Trophoblast cell (in vitro differentiated cells and primary cell): ENCODE measurements at places on chromosomes 3 and 15.

DNA sequence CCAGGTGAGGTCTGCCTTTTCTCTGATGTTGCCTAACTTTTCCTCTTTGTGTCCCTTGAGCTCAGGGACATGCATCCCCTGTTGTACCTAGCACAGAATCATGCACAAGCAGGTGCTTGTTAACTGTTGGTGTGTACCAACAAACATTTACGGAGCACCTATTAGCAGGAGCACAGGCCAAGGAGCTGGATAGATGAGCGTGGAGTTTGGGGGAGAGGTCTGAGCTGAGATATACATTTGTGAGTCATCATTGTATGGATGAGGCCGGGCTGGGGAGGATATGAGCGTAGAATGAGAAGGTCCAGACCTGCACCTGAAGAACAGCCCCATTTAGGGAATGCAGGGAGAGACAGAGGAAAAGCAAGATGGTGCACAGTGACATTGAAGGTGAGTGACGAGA lies 53.4 kb downstream of the SMAD3 start:
- DNase-seq = no peak

DNA sequence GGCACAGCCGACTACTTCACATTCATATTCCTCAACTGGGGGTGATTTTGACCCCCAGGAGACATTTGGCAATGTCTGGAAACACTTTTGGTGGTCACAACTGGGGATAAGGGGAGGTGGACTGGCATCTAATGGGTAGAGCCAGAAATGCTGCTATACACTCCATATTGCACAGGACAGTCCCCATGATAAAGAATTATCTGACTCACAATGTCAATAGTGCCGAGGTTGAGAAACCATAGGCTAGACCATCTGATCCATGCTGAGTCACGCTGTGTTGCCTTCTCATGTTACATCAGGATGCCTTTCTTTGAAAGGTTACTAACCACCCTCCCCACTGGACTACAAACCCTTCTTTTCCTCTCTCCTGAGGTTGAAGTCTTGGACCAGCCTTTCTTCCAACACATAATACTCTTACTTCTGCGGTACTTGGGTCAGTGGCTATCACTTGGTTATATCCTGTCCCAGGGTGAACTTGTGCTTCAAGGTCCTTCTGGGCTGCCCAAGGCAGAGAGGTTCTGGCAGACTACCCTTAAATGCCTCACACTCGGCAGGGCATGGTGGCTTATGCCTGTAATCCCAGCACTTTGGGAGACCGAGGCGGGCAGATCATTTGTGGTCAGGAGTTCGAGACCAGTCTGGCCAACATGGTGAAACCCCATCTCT lies 68.8 kb downstream of the CTNNB1 start:
- DNase-seq = peak; percentile 29

DNA sequence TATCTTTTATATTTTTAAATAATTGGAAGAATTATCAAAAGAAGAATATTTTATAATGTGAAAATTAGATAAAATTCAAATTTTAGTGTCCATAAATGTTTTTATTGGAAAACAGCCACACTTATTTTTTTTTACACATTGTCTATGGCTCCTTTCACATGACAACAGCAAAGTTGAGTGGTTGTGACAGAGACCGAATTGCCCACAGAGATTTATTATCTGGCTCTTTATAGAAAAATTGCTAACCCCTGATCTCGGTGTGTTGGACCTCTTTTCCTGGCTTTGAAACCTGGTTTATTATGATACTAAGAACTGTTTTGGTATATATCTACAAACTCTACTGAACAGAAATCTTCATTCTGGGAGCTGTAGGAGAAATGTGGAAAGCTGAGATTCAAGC lies 269.1 kb upstream of the UMPS start:
- DNase-seq = no peak

GRCh38 chr3:121496786-121497185 lies 49.0 kb downstream of the POLQ start:
- no peak for DNase-seq

DNA sequence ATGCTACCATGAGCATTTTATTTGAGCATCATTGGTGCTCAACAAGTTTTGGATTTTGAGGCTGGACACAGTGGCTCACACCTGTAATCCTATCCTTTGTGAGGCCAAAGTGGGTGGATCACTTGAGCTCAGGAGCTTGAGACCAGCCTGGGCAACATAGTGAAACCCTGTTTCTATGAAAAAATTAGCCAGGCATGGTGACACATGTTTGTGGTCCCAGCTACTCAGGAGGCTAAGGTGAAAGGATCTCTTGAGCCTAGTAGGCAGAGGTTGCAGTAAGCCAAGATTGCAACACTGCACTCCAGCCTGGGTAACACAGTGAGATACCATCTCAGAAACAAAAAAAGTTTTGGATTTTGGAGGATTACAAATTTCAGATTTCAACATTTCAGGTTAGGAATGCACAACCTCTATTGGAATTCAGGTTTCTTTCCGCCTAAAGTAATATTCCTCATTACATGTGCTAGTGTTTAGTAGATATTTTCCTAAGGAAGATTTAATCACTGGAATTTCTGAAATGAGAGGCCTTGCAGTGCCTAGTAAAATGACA lies 27.6 kb downstream of the CNOT10 start:
- DNase-seq = peak; percentile 97

DNA sequence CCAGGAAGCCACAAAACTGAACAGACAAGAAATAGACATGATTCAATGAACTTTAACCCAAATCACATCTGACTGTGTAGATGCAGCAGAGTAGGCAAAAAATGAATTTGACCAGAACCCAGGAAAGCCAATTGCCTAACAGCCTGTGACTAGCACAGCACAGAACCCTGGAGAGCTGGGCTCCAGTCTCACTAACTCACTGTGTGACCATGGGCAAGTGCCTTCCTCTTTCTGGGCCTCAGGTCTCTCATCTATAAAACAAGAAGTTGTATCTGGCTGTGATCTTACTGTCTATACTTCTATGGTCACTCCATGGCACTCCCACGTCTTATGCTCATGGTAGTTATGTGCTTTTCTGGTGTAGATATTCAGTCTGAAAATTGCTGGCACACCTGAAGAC lies 48.1 kb upstream of the USP3 start:
- DNase-seq = no peak

GRCh38 chr15:74176262-74177214 lies 3.0 kb downstream of the ISLR start:
- no peak for DNase-seq

GRCh38 chr3:52233968-52234367 lies 5.0 kb downstream of the TWF2 start:
- no peak for DNase-seq

DNA sequence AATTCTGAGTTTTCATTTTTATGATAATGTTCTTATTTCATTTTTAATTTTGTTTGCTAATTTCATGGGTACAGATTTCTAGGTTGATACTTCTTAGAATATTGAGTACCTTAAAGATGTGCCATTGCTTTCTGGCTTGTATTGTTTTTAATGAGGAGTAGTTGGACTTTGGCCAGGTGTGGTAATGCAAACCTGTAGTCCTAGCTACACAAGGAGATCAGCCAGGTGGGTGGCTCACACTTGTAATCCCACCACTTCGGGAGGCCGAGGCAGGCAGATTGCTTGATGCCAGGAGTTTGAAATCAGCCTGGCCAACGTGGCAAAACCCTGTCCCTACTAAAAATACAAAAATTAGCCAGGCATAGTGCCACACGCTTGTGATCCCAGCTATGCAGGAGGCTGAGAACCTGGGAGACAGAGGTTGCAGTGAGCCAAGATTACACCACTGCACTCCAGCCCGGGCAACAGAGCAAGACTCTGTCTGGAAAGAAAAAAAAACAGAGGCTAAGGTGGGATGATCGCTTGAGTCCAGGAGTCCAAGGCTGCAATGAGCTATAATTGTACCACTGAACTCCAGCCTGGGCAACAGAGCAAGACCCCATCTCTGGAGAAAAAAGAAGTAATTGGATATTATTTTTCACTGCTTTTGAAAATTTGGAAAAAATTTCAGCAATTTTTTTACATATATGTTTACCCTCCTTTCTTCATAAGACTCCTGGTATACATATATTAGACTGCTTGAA lies 198.0 kb downstream of the ALCAM start:
- no peak for DNase-seq

DNA sequence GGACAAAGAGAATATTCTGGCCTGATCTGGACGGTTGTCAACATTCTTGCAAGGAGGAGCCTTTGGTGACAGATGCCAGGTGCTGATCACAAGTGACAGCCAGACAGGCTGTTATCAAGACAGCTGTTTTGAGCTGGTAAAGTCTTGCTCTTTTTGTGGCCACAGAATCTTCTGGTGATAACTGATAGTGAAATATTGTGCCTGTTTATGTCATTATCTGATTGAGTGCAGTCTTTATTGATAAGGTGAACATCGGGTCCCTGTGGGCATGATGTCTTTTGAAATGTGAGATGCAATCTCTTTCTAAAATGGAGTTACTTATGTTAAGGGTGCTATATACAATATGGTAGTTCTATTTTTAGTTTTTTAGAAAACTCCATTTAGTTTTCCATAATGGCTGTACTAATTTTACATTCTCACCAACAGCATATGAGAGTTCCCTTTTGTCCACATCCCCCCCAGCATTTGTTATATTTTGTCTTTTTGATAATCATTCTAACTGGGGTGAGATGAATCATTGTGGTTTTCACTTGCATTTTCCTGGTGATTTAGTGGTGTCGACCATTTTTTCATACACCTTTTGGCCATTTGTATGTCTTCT lies 10.7 kb downstream of the CEP63 start:
- DNase-seq = no peak

GRCh38 chr3:119726909-119727308 lies 24.1 kb downstream of the CFAP91 start:
- DNase-seq = no peak

DNA sequence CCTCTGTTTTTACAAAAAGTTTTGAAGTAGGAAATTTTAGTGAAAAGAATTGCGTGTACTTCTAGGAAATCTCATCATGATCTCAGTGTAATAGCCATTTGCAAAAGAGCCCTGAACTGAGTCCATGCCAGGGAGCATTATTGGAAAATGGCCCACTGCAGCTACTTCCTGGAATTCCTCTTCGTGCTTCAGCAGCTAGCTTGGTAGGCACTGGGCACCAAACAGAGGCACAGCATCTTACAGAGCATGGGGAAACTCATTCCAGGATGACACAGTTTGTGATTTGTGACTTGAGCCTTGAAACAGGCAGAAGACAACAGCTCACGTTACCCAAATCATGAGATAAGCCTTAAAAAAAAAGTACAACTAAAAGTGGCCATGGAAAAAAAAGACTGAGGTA lies 179.1 kb downstream of the WDR72 start:
- DNase-seq = no peak

DNA sequence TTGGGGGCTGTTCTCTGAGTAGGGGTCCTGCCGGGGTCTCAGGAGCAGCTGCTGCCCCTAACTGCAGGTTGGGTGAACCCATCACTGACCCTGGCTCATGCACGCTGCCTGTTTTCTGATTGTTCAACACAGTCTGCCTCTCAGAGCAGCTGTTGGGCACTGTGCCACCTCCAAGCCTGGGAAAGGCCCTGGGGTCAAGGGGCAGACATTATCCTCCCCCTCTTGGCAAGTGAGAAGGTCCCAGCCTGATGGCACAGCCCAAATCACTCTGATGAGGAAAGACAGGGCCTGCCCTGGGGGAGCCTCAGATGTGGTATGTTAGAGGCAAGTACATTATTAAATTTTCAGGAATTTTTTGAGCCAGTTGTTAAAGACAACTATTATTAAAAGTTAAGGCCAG lies 14.1 kb upstream of the GNAT1 start:
- no peak for DNase-seq

- peak; percentile 82 for DNase-seq
These were observed 85.5 kb upstream of the FGF12 start for GRCh38 chr3:192812743-192813383.

GRCh38 chr3:159266779-159267178 lies 464.9 kb downstream of the MFSD1 start:
- peak; percentile 57 for DNase-seq

DNA sequence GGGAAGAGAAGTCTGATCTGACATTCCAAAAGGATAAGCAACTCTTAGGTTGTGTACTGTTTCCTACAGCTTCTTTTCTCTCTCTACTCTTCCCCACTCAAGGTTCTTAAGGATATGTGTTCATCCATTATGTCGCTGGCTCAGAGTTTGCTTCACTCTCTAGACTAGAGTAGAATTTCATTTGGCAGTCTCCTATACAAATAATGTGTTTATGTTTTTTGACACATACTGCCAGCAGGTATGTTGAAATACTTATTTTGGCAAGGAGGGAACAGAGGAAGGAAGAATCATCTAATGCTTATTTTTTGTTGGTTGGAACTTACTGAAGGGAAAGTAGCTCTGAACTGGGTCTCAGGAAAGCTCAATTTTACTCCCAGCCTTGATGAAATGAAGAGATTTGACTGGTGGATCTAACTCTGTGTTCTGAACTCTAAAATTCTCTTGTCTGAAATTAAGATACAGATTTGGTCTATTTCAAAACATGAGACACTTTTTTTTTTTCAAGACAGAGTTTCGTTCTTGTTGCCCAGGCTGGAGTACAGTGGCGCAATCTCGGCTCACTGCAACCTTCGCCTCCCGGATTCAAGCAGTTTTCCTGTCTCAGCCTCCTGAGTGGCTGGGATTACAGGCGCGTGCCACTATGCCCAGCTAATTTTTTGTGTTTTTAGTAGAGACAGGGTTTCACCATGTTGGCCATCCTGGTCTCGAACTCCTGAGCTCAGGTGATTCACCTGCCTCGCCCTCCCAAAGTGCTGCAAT lies 7.6 kb upstream of the EMC3 start:
- DNase-seq = no peak

- peak; percentile 38 for DNase-seq
These were observed 109.2 kb downstream of the TMEM266 start for GRCh38 chr15:76169018-76169417.

DNA sequence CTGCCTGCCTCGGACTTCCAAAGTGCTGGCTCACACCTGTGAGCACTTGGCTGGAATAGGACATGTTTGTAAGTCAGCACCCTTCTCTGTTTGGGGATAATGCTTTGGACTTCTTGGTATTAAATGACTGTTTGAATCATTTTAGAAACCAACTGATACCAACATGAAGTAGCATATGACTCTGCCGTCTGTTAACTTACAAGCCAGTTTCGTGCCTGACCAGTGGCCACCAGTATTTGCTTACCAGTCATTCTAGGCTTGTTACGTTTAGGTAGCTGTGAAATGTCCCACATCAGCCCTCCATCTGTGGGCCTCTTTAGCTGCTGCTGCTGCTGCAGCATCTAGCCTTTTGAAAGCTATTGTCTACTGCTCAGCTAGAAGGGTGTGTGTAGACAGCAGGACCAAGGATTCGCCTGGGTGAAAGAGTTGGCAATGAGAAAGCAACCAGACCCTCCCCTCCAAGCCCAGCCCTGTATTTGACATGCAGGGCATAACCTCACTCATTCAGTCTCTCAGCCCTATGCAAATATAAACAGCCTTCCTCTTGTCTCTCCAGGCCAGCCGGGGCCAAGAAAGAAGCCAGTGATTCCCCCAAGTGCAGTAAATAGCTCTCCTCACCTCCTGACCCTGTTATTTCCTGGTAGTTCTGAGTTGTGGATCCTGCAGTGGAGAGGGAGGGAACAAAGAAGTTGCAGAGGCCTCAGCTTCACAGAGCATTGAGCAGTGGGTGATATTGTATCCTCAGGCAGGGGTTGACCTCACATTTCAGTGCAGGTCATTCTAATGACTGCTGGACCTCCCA lies 51.0 kb downstream of the NKIRAS1 start:
- DNase-seq = no peak
